ENCODE measurements at places on chromosomes 1 and 21.

- no peak for DNase-seq
Observed at GRCh38 chr21:34887105-34887442, 162.0 kb downstream of the RUNX1 start.

DNA sequence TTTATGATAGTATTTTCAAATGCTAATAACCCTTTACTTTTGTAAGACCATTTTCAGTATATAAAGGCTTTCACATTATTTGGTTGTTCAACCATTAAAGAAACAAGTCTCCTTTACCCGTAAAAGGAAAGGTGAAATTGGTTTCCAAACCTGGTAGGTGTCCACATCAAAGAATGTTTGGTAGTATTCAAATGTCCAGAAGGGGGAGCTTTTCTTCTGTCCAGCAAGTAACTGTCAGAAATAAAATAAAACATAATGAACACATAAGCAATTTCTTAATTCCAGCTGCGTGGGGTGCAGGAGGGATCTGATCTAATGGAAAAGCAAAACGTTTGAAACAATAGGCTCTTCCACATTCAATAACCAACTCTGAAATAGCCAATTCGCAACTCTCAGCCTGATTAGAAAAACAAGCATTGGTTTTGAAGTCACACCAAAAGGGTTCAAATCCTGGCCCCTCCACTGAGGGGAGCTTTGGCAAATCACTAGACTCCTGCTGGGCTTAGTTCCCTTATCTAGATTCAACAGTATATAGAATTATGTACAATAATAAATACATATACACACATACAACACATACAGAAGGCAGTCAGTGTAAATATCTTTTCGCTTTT is 11.0 kb downstream of the YIPF1 start:
- no peak for DNase-seq

DNA sequence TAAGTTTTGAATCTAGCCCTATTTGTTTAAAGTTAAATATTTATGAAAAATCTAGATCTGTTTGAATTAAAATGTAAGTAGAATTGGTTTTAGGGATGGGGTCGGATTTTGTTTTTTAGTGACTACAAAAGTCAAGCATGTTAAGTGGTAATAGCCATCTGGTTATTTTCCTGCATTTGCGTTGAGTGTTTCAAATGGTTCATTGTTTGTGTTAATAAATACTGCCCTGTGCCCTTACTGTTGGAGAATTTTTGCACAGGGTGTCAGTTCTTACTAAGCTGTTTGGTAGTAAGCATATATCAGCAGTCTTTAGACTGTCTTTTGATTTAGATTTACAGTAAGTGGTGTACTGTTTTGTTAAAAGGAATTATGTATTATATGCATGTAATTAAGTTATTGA is 46.1 kb upstream of the TARS2 start:
- DNase-seq = no peak

DNA sequence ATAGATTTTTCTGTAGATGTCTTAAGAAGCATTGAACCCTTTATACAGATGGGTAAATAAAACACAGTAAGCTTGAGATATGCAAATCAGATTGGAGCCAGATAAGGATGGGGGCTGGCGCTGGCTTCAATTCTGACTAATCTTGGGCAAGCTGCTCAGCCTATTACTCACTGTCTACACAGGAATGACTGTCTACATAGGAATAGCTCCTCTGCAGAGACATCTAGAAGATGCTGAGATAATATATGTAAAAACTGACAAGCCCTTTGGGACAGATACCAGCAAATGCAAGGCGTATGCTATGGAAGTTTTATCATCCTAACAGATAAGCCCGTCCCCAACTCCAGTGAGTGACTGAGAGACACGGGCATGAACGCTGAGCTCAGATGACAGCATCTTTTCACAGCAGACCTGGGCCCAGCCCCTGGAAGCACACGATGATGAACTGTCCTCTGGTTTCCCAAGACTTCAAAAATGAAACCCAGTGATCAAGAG is 1.7 kb downstream of the CLDN14 start:
- no peak for DNase-seq

GRCh38 chr21:42734323-42734971 is 81.0 kb downstream of the PDE9A start:
- peak; percentile 13 for DNase-seq

- no peak for DNase-seq
Observed at GRCh38 chr1:220313576-220313975, 41.3 kb upstream of the RAB3GAP2 start.

DNA sequence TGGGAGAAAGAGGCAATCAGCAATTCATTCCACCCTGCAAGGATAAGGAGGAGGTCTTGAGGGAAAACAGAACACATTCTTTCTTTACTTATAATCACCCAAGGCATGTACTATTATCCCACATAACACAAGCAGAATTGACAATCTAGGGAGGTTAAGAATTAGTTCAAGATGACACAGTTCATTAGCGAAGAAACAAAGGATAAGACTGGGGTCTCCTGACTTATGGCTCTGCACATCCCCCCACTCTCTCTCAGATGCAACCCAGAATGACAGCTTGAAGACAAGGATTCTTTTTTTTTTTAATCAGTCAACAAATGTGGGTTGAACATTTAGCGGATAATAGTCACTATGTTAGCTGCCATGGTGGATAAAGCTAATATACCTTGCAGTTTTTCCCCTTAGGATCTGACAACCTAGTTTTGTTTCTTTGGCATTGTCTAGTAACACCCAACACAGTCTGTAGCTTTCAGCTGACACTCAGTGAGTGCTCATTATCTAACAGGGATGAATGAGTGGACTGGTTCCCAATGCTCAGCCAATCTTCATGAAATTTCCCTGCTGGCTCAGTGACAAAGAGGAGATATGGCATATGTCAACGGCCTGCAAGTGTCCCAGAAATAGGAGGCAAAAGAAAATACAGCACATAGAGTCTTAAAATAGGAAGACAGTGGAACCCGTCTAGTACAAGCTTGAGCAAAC is 35.1 kb downstream of the RXRG start:
- DNase-seq = no peak

DNA sequence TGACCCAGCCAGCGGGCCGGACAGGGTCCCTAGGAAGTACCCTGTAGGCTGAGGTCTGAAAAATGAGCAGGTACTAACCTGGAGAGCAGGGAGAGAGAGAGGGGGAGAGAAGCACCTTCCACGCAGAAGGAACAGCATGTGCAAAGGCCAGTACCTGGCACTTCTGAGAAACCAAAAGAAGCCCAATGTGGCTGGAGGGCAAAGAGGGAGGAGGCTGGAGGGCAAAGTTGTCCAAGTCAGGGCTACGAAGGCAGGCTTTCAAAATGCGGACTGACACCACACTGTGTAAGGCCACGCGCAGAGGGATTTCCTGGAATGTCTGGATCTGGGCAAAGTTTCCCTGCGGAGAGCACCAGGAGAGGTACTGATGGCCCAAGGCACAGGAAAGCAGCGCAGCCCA is 64.4 kb downstream of the SSBP3 start:
- no peak for DNase-seq

DNA sequence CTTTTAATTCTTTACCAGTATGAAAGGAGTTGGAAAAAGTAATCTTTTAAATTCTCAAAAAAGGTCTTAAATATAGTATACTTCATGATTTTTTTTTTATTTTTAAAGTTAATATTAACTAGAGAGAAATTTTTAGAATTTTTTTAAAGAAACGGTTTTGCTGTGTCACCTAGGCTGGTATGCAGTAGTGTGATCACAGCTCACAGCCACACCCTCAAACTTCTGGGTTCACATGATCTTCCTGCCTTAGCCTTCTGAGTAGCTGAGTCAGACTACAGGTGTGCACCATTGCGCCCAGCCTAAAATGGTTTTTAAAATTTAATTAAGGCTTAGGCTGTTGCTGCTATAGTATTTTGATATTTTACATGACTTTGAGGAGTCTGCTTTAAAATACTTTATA is 52.4 kb downstream of the TLCD4 start:
- DNase-seq = no peak

- peak; percentile 56 for DNase-seq
Observed at GRCh38 chr1:244450597-244451538, 841 bp downstream of the ADSS2 start.

- DNase-seq = no peak
Observed at GRCh38 chr1:54517496-54517895, 30.5 kb upstream of the ACOT11 start.

DNA sequence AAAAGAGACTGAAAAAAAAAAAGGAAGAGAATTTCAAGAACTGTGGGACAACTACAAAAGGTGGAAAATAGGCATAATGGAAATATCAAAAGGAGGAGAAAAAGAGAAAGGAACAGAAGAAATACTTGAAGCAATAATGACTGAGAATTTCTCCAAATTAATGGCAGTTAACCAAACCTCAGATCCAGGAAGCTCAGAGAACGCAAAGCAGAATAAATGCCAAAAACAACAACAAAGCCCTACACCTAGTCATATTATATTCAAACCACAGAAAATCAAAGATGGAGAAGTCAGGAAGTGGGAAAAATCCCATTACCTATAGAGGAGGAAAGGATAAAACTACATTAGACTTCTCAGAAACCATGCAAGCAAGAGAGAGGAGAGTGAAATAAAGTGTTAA is 20.7 kb upstream of the AHCYL1 start:
- no peak for DNase-seq

GRCh38 chr1:226510453-226510852 is 38.1 kb upstream of the STUM start:
- DNase-seq = no peak

Measured in activated T-helper 1 cell treated with anti-CD3 and anti-CD28 coated beads, Interleukin-12 subunit alpha, Interleukin-12 subunit beta, Interleukin-2, Interleukin-4 antibody, amounts not matched to agents 30 ng/mL and 10 ng/mL and 1 ng/mL, durations not matched to agents 14 hours and 24 hours and 36 hours (primary cell).